Calu3 (cell line): ENCODE measurements at places on chromosomes 12 and 14. TPM values are rescaled to one million over a fixed set of nuclear protein-coding genes. Genes with fewer than 3 reads are reported as not detected.

Gene ACOT6
- not detected in 2 replicates for total RNA-seq

Gene INSM2
- not detected in 2 replicates for total RNA-seq

Gene SLC8A3
- total RNA-seq: not detected in 2 replicates

Gene TSPAN11
- total RNA-seq: not detected in 2 replicates

Gene GPRC5A
- 742 and 748 TPM in 2 replicates for total RNA-seq
